ENCODE measurements at places on chromosomes 6 and 20.

DNA sequence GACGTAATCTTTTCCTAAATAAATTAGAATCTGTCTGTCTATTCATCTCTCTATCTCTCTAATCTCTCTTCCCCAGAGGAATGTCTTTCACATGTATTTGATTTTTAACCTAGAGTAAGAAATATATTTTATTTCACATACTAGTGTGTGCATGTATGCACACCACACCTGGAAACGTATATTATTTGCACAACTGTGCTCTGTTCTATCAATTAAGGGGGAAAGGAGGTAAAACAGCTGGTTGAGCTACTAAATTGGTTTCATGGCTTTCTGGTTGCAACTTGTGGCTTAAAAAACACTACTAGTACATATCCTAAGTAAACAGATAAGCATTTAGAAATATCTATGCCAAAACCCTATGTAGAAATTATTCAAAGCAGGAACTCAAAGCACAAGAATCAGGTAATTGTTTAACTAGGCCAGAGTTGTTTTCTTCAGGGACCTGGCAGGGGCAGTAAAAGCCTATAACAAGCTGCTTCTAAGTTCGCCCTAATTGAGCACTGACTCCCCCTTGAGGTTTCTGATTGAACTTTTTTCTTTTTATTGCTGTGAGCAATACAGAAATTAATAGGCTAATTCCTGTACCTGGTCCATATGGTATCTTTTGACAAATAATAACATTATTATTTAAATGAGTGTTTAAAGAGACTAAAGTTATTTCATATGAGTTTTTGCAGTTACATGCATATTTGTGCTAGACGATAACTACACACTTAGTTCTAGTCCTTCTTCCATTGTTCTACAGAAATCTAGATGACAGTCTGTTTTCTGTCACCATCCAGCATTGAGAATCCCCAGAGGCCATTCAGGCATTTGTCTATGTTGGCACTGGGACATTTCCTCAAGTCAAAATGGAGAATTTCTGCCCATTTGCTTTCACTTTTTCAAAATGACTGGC, 88.6 kb downstream of the MCHR2 start:
- DNase-seq, result no peak

- no peak for DNase-seq
Observed at GRCh38 chr20:662277-663192, 9.5 kb upstream of the SRXN1 start.

DNA sequence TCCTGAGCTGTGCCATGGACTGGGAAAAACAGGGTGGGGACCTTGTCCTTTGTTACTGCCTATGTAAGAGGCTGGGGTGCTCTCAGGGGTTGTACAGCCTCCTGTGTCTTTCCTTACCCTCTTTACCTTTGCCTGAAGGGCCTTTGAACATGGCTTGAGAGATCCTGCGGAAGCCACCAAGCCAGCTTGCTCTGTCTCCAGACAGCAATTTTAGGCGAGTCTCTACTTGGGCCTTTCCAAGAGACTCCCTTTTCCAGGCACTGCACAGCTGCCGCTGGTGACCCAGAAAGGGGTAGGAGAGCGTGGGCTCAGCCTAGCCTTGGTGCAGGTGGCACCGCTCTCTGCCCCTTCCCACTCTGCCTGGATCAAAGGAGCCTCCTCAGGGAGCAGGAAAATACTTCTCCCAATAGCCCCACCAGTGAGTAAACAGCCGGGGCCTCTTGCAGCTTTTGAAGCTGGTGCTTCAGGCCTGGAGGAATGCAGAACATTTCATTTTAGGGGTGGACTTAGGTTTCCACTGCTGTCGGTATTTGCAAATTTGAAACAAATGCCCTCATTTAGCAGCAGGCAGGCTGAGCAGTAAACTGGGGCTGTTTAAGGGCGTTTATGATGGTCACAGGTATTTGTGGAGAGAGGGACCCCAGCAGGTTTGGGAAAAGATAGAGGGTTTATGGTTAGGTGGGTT, 13.9 kb downstream of the PTK7 start:
- no peak for DNase-seq

DNA sequence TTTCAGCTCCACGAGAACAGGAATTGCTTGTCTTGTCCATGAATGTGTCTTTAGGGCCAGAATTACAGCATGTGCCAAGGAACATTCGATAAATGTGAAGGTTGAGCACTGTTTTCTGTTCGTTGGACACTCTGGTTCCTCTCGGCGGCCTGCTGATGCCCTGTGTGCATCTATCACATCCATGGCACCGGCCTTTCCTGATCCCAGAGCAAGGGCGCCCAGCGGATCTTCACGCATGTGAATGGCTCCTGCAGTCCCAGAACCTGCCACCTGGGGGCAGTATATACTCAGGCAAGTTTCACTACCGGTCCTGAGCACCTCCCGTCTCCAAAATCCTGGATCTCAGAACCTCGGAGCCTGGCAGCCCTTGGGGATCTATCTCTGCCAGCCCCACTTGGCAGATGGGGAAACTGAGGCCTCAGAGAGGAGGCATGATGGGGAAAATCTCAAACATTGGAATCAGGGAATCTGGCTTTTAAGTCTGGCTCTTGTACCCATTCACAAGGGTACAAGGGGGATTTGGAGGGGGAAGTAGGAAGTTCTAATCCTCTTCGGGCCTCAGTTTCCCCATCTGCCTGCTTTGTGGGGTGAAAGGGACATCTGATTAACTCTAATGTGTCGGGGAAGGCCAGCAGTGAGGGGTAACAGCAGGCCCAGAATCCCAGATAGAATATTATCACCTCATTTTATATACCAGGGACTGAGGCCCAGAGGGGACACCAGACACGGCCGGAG, 4.3 kb upstream of the CEBPB start:
- DNase-seq, result peak; percentile 75

DNA sequence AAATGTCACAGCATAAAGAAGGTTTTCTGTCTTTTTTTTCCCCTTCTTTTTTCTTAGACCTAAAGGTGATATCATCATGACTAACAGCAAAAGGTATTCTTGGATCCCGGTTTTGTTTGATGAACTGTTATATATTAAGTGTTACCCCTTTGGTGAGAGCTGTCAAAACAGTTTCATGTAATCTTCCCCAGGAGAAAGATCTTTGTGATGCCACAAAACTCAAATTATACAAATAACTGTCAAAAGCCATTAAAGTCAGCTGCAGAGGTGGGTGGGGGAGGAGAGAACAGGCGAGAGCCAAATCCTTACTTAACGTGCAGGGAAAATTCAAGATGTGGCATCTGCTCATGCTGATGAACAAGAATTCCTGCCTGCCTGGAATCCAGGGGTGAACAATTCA, 258.2 kb downstream of the BMP7 start:
- no peak for DNase-seq

- no peak for DNase-seq
Observed at GRCh38 chr6:41147917-41148316, 6.2 kb downstream of the TREML1 start.

- DNase-seq, result no peak
Observed at GRCh38 chr6:21281366-21281765, 312.2 kb upstream of the SOX4 start.
